A673 (cell line): ENCODE measurements at places on chromosomes 7 and 10.

DNA sequence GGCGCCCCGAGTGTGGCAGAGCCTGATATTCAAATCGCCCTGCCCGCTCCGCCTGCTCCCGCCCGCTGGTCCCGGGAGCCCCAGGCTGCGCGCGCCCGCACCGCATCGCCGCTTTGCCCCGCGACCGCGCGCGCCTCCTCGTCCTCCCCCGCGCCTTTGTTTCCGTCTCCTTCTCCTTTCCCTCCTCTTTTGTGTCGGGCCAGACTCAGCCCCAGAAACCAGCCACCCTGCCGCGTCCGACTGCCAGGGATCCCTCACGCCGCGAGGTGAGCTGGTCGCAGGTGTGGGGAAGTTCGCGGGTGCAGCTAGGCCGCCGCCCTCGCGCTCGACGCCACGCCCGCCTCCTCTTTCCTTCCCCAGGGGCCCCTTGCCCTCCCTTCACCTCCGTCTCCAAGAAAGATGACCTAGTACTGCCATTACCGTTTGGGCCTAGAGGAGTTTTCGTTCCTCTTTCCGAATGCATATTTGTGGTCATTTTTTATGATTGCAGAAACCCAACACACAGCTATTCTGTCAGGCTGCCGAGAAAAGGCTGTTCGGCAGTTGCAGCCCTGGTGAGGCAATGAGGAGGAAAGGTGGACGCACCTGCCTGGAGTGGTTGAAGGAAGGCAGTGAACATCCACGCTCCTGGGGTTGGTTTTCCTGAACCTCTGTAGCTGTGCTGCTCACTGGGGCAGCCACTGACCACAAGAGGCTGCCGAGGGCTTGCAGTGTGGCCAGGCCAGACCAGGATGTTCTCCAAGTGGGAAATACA, 107.3 kb downstream of the SNX10 start:
- peak; percentile 21 for DNase-seq

- DNase-seq = no peak
These were observed 71.1 kb downstream of the CXCL12 start for GRCh38 chr10:44313761-44314165.

DNA sequence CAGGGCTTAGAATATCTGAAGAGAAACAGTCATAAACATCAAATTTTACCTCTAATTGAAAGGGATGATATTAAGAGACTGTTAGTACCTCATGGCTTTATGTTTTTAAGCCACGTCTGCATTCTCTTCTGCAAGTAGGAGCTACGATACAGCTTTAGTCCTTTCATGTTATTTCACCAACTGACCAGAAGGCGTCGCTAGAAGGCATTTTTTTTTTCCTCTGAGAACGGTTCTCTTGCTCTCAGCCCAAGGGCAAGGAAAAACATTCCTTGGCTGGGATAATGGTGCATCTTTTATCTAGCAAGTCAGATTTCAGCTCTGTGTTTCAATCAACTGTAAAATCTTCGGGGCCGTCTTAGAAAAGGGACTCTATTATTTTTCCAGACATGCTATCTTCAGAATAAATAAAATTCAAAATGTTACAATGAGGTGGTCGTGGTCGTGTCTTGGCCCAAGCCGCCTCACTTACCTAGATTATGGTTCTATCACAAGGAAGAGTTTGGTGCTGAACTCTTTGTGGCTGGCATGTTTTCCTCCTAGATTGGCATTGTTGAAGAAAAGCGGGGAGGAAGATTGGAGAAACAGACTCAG, 41.6 kb upstream of the LYZL2 start:
- peak; percentile 82 for DNase-seq

DNA sequence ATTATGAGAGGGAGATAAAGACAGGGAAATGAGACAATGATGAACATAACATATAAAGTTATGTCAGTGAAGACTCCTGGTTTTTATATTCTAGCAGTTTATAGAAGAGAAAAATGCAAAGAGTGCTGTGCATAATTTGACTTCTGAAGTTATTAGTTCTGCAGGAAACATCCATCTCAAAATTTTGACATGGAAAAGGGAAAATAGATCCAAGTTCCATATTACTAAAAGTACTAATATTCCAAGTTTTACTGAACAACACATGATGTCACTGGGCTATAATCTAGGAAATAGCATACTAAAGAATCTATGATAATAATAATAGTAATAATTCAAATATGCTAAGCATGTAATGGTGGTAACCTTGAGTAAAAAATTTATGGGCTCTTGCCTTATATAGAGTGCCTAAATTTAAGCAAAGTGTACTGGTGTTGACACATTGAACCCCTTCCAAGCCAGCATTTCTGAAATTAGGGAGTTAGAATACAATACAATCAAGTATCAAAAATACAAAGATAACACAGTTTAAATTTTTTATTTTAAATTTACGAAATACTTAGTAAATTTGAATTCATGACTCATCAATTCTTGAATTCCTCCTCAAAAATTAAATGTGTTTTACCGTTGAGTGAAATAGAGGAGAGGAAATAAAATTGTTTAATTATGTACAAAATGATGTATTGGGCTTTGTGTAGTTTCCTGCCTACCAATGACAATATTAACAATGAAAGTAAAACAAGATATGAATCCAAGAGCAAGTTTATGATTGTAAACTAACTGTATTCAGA, 102.8 kb upstream of the KCND2 start:
- no peak for DNase-seq

GRCh38 chr7:30970074-30970473, 6.3 kb downstream of the GHRHR start:
- DNase-seq = no peak

DNA sequence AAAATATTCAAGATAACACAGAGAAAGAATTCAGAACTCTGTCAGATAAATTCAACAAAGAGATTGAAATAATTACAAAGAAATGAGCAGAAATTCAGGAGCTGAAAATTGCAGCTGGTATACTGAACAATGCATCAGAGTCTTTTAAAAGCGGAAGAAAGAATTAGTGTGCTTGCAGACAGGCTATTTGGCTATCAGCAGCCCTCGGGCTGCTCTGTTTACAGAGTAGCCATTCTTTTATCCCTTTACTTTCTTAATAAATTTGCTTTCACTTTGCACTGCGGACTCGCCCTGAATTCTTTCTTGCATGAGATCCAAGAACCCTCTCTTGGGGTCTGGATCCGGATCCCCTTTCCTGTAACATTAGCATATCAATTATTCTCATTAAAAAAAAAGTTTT, 1040.0 kb downstream of the SORCS3 start:
- no peak for DNase-seq

DNA sequence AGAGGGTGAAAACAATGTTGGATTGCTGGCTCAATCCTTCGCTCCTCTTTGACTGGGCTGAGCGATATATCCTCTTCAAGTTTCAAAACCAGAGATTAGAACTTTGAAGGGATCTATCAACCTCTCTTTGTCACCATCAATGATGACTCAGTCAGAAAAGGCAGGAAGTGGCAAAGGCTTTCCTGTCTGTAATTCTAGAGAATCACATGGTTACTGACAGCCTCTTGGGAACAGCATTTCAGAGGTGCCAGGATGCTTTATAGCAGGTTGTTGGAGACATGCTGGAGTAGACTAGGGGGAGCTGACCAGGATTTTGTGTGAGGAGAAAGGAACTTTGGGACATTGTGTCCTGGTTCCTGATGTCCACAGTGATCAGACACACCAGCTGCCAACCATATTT, 81.3 kb downstream of the PRKCQ start:
- peak; percentile 17 for DNase-seq

GRCh38 chr7:113698556-113699220, 220.1 kb downstream of the PPP1R3A start:
- DNase-seq = peak; percentile 56

DNA sequence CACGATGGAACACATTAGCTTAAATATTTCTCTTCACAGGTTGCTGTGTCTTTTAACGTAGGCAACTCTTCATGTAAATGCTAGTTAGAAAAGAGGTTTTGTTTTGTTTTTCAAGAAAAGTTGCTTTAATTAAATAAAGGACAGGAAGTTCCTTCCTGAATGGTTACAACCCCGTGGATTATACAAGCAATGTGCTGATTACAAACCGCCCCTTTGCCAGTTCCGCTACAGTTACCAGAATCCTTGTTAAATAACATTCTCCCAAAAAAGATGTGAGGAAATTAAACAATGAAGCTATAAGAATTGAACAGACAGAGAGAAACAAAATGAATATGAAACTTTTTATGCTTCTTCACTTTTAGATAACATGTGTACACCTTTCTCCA, 75.1 kb downstream of the LYZL2 start:
- DNase-seq = no peak

DNA sequence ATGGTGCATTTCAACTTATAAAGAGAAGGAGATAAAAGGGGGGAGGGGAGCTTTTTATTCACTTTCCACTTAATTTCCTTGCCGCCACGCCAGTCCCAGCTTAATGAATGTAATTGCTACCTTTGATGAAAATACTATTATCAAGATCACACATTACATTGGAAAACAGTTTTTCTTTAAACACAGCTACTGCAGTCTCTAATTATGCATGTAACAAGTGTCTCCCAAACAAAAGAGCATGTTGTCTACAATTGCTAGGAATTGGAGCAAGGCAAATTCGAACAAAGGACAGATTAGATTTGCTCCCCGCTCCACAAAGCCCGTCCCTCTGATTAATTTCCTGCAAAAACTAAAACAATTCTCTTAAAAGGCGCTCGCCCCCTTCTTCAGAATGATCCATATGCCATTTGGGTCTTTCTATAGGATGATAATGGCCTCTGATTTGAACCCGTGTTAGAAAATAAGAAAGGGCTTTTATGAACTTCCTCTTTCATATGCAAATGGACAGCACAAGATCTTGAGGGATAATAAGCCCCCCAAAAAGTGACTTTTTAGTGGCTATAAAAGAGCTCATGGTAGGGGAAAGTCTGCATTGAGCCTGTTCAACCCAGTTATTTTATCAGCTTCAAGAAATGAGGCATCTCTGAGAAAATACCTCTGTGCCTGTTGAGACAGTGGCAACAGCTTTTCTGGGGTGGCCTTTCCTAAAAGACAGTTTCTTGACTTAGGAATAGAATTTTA, 60.6 kb downstream of the ACADSB start:
- peak; percentile 12 for DNase-seq

DNA sequence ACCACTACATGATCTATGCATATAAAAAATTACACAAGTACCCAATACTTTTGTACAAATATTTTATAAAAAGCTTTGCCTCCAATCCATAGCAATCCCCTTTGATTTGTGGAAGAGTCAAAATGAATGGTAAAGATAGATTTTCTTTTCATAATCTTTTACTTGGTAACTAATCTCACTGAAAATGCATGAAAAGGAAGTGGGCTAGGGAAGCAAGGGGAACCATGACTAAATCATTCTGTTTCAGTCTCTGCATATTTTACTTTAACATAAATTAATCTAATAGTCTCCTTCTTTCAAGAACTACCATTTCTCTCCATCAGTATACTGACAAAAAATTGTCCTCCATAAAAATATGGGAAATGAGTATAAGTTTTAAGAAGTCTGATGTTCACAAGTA, 96.9 kb downstream of the TES start:
- no peak for DNase-seq

DNA sequence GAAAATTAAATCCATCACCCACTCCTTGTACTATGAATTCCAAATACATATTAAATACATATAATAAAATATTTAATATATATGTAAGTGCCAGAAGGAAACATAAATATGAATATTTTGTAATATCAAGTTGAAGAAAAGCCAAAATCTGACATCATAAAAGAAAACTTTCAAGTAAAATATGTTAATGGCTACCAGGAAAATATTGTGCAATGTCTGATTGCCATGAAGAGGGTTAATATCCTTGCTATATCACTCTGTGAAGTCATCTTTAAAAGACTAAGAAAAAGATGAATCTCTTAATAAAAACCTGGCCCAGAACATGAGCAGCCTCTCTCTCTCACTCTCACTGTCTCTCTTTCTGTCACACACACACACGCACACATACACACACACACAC, 130.2 kb downstream of the EGFR start:
- no peak for DNase-seq

DNA sequence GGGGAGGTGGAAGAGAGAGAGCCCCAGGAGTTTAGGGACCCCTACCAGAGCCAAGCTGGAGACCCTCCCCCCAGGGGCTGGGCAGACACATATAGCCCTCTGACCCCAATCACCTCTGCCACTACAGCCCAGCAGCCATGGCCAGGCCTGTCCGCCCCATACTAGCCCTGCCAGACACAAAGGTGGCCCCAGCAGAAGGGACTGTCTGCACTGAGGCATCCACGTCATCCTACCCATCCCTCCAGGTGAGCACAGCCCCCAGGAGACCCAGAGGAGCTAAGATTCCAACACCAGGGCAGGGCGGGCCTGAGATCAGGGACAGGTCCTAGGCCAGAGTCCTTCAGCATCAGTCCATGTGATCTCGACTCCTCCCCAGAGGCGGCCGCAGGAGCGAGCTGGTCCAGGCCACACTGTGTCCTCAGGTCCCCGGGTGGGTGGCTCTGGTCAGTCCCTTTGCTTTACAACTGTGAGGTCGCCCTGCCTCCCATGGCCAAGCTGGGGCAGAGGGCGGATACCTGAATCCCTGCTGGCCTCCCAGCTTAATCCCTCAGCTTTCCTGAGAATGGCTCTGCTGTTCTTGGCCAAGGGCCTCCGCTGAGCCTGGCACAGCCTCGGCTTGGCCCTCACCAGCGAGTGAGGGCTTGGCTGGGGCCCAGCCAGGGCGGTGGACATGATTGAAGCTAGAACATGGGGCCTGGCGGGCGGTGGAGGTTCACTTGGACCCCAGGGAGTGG, 14.3 kb upstream of the ELN start:
- no peak for DNase-seq

DNA sequence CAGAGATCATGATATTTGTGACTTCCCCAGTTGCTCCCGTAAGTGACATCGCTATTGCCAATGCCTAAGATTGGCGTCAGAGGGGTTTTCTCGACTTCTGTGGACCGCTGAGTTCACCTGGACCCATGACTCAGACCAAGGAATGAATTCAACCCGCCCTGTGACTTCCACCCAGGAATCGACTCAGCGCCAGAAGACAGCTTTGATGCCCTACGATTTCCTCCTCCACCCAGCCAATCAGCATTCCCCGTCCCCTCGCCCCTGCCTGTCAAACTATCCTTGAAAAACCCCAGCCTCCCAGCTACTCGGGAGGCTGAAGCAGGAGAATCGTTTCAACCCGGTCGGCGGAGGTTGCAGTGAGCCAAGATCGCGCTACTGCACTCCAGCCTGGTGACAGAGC, 58.3 kb downstream of the MICALL2 start:
- no peak for DNase-seq

DNA sequence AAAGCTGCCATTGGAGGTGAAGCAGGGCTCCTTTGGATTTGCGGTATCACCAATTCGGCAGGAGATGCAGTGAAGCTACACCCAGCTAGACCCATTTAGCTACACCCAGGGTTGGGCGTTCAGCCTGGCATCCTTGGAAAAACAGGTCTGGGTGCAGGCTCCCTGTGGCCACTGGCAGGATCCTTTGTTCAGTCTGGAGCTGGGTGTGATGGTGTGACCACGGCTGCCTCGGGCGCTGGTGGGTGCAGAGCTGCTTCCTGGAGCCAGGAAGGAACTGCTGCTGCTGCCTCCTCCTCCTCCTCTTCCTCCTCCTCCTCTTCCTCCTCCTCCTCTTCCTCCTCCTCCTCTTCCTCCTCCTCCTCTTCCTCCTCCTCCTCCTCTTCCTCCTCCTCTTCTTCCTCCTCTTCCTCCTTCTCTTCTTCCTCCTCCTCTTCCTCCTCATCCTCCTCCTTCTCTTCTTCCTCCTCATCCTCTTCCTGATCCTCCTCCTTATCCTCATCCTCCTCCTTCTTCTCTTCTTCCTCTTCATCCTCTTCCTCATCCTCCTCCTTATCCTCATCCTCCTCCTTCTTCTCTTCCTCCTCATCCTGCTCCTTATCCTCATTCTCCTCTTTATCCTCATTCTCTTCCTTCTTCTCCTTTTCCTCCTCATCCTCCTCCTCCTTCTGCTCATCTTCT, 84.0 kb downstream of the GRK5 start:
- DNase-seq = peak; percentile 40
